ENCODE measurements at places on chromosomes 3 and 15.

DNA sequence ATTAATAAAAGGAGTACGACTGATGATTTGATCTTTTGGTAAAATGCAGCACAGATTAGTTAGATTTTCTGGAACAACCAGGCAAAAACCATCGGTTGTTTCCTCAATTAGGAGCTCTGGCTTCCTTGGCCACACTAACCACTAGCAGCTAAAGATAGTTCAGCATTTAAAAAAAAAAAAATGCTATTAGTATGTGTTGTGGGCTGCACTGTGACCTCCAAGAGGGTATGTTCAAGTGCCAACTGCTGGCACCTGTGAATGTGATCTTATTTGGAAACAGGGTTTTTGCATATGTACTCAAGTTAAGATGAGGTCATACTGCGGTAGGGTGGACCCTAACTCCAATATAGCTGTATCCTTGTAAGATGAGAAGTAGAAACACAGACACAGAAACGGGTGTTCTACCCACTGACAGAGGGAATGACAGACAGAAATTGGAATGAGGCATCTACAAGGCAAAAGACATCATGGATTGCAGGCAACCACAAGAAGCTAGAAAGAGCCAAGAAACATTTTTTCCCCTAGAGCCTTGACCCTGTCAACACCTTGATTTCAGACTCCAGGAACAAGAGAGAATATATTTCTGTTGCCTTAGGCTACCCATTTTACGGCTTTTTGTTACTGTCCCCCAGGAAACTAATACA lies 534.6 kb upstream of the ROBO2 start:
- no peak for DNase-seq

DNA sequence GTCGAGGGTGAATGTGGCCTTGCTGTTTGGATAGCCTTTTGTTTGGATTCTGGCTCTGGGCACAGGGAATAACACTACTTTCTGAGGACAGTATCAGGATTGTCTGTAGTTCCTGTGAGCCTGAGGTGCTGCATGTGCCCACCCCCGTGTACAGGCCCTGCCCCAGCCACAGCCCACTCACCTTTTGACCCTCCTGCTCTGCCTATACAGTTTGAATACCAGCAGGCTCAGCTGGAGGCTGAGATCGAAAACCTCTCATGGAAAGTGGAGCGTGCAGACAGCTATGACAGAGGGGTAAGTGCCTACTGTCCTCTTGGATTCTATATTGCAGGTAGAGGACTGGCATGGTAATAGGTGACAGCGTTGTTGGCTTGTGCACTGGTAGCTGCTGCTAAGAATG lies 7.4 kb upstream of the P4HTM start:
- no peak for DNase-seq

DNA sequence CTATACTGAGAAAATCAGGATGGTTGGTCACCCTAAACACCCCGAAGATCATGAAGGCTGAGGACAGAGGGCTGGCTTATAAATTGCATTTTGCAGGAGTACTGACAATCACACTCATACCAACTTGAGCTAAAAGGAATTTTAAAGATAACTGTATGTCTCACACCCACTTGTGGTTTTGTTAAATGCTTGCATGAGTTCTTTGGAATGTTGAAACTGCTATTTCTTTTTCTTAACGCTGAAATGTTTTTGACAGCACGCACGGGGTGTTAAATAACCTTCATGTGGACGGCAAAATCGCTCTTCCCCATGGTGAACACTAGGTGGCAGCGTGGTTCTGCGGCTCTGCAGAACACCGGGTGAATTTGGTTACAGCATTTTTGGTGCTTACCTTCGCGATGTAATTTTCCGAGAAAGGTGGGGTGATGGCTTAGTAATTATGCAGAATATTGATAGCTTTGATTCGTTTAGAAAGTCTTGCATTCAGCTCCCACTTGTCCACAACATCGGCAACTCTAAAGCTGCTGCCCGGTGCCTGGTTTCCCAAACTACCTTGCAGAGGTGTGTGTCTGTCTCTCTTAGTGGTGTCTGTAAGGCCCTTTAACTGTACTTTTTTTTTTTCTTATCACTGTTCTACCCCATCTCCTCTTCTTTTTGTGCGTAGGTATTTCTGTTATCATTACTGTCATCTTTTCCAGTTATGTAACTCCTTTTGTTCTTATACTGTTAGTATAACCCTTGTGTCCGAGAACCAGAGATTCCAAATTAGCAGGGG lies 51.7 kb downstream of the ARNT2 start:
- DNase-seq: peak; percentile 78

GRCh38 chr3:38031022-38031994 lies 1.9 kb upstream of the PLCD1 start:
- DNase-seq: peak; percentile 90

GRCh38 chr3:76700323-76700722 lies 339.6 kb upstream of the ROBO2 start:
- DNase-seq: no peak

DNA sequence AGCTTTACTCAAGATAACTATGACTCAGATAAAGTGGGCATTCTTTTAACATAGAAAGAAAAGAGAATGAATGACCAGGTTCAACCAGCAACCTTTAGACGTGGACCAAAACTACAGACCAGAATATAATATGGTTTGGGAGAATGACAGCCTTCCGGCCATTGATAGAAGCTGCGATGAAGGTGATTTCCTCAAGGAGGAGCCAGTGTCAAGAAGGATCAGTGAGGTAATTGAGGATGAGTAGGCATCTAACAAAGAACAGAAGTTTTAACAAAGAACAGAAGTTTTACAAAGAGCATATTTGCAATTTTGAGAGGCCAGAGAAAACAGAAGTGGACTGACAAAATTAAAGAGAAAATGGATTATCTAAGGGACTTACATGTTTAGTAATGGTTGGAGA lies 289.0 kb upstream of the AGTR1 start:
- no peak for DNase-seq

DNA sequence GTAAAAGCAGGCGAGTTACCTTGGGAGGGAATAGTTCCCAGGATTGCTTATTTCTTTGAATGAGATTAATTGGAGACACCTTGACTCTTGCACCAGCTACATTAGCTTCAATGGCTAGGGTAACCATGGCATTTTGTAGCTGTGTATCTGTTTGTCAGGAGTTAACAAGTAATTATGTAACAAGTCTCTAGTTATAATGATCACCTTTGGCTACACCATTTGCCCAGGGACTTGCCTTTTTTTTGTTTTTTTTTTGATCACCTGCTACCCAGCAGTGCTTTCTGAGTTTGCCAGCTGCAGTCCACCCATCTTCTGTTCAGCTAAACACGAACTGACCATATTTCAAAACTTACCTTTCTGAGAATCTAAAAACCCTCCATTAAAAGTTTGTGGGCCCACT lies 2.2 kb downstream of the MED12L start:
- no peak for DNase-seq

DNA sequence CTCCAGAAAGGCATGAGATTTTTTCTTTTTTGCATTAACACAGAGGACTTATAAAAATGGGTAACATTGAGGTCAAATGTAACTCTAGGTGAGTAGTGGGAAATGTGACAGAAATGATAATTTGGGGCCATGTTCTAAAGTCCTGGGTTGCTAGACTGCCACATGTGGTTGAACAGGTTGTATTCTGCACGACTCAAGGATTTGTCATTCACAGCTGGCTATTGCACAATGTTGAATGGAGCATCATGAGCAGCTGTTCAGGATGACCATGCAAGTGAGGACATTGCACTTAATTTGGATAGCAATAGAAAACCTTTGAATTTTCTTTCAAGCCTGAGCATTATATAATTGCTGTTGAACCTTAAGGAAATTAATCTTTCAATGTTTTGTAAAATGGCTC lies 396.6 kb downstream of the NAALADL2 start:
- DNase-seq: peak; percentile 93

- peak; percentile 51 for DNase-seq
These were observed 976 bp downstream of the ABHD17C start for GRCh38 chr15:80695911-80696661.
